ENCODE measurements at places on chromosomes 13 and 19.
A peak's percentile ranks its signal among the peaks of the same experiment; 100 is the strongest.

DNA sequence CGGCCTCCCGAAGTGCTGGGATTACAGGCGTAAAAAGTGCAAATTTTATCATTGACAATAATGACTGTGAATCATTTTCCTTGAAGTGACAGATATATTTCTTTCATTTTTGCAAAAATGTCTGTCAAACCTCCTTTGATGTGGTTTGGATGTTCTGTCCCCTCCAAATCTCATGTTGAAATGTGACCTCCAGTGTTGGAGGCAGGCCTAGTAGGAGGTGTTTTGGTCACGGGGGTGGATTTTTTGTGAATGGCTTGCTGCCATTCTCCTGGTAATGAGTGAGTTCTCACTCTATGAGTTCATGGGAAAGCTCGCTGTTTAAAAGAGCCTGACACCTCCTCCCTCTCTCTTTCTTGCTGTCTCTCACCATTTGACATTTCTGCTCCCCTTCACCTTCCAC lies 5.5 kb upstream of the SLC1A6 start:
- DNase-seq = no peak

DNA sequence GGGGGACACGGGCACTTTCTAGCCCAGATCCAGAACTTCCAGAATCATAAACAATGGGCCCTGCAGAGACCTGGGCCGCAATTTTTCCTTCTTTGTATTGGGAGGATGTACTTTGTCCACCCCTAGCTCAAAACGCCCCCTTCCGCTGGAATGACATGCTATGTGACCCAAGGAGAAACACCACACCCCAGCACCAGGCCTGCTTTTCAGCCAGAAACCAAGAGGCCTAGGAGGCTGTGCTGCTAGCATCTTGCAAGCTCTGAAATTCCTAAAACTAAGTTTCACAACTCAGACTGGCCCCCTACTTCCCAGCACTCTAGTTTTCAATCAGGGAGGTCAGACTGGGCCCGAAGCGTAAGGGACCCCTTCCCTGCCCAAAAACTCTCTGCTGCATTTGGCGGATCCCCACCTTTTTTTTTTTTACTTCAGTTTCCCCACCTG lies 538 bp downstream of the LSM4 start:
- DNase-seq = no peak

GRCh38 chr13:46176756-46177155 lies 5.2 kb downstream of the LCP1 start:
- DNase-seq = no peak

DNA sequence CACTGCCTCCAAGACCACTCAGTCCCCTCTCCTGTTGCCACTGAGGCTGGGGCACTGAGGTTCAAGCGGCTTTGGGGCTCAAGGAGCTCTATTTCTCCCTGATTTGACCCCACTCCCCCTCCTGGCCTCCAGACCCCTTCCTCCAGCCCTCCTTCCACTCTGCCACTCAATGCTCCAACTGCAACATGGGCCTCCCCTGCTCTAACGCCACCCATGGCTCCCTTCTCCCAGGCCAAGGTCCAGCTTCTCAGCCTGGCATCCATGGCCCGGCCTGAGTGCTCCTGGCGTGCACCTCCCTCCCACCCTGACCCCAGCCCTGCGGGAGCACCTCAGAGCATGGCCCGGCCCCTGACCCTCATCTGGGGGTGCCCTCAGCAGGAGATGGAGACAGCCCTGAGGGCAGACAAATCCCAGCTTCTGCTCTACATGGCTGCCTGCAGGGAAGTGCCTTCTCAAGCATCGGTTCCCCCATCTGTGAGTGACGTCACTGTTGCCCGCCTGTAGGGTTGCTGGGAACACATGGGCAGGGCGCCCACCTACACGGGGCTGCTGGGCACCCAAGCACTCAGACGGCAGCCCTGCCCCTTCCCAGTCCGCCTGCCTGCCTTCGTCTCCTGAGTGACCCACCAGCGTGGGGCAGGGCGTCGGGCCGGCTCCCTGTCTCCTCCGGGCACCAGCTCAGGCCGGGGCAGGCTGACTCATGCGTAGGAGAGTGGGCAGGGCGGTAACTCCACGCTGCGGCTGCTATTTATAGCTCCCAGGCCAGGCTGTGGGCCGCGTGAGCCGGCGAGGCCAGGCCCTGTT lies 1.6 kb upstream of the DIRAS1 start:
- DNase-seq = no peak

GRCh38 chr19:52345162-52345561 lies 9.1 kb downstream of the ZNF610 start:
- no peak for DNase-seq

DNA sequence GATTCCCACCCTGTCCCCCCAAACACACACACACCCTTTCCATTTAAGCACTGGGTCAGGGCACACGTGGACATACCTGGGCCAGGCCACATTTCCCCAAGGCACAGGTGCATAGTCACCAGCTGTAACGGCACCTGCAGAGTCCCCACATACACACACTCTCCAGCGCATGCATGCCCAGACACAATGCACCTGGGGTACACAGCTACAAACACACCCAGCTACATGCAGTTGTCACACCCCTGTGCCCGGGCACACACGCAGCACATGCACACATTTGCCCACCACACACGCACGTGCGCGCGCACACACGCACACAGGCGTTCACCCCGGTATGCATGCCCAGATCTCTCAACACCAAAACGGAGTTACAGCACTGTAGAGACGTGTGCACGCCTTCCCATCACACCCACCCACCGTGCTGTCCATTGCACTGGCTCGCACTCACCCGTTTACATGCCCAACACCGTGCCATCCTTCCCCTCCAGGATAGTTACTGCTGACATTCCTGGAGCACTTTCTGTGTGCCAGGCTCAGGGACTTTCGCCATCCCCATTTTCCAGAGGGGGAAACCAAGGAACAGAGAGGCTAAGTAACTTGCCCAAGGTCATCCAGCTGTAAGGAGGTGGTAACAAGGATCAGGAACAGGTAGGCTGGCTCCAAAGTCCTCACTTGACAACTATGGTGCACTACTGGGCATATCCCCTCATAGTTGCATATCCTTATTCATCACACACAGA lies 749 bp upstream of the SHANK1 start:
- no peak for DNase-seq

GRCh38 chr13:99778500-99778899 lies 193.1 kb downstream of the ZIC5 start:
- DNase-seq = no peak

- no peak for DNase-seq
Measured at GRCh38 chr19:43779147-43779819, 1.5 kb downstream of the KCNN4 start.

- no peak for DNase-seq
Measured at GRCh38 chr19:17865364-17866311, 5.9 kb downstream of the RPL18A start.

DNA sequence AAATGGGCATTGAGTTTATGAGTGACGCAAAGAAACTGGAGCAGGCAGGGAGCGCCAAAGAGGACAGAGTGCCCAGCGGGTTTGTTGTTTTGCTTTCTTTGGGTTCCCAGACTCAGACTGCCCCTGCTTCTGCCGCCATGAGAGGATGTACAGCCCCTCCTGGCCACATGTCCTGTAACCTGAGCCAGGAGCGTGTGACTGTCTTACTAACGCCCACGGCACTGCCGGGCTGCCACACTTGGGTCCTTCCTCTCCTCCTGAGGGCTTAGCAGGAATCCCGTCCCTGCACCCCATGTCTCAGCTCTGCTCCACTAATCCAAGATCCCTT lies 80.5 kb downstream of the GPR12 start:
- no peak for DNase-seq

- no peak for DNase-seq
Measured at GRCh38 chr13:106297283-106297682, 238.2 kb downstream of the EFNB2 start.

DNA sequence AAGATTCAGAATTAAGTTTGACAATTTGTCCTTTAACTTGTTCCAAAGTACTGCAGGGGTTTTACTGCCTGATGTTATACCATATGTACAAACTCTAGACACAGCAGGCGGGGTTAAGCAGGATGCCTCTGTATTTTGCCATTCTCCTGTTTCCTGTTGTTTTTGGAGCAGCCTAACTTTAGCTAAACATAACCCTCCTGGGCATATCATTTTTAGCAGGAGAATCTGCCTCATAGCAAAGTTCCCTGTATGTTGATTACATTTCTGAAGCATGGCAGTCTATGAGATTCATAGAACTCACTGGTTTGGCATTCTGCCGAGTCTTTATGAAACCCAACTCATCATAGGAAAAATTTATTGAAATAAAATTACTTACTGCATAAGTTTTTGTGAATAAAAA lies 5.2 kb downstream of the LHFPL6 start:
- DNase-seq = no peak

GRCh38 chr13:40165316-40165932 lies 501.0 kb downstream of the FOXO1 start:
- DNase-seq = no peak

DNA sequence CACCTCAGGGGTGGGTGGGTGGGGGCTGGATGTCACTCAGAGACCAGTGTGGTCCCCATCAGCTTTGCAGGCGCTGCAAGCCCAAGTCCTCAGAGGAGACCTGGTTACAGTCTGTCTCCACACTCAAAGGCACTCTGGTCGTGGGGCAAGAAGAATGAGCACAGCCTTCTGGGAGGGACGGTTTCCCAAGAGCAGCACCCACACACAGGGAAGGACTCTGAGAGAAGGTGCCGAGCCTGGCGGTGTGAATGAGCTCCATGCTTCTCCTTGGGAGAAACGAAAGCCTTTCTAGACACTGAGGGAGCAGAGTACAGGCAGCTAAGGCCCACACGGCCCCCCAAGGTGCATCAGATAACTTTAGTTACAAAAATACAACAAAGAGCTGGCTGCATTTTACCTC lies 473.6 kb downstream of the FOXO1 start:
- DNase-seq = no peak

DNA sequence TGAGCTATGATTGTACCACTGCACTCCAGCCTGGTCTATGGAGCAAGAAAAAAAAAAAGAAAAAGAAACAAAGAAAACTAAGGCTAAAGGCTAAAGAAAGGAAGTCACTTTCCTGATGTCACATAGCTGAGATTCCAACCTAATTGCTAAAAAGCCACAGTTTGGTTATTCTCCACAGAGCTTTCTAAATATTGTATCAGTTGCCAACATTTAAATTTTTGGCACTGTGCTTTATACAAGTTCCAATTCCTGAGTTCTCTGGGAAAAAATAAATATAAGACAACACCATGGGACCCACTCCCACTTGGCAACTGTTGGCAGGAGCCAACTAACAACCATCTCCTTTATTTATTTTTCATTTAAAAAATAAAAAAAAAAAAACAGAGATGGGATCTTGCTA lies 11.2 kb upstream of the LYPD3 start:
- DNase-seq = no peak

DNA sequence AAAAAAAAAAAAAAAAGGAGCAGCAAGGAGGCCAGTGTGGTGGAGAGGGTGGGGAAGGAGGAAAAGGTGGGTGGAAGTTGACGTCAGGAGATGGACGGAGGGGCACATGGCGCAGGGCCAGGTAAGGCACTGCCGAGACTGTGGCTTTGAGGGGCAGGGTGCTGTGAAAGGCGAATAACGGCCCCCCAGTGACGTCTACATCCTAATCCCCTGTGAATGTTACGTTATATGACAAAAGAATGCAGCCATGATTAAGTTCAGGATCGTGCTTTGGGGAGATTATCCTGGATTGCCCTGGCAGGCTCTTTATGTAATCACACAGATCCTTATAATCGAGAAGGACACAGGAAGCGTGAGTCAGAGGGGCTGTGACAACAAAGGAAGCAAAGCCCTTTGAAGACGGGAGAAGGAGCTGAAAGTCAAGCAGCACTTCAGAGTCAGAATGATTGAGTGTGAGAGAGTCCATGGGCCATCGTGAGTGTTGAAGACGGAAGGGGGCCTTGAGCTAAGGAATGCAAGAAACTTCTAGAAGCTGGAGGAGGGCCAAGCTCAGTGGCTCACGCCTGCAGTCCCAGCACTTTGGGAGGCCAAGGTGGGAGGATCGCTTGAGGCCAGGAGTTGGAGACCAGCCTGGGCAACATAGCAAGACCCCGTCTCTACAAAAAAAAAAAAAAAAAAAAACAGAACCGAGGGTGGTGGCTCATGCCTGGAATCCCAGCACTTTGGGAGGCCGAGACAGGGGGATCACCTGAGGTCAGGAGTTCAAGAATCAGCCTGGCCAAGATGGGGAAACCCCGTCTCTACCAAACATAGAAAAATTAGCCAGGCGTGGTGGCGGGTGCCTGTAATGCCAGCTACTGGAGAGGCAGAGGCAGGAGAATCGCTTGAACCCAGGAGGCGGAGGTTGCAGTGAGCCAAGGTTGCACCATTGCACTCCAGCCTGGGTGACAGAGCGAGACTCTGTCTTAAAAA lies 13.8 kb upstream of the CEACAM16 start:
- DNase-seq = no peak

DNA sequence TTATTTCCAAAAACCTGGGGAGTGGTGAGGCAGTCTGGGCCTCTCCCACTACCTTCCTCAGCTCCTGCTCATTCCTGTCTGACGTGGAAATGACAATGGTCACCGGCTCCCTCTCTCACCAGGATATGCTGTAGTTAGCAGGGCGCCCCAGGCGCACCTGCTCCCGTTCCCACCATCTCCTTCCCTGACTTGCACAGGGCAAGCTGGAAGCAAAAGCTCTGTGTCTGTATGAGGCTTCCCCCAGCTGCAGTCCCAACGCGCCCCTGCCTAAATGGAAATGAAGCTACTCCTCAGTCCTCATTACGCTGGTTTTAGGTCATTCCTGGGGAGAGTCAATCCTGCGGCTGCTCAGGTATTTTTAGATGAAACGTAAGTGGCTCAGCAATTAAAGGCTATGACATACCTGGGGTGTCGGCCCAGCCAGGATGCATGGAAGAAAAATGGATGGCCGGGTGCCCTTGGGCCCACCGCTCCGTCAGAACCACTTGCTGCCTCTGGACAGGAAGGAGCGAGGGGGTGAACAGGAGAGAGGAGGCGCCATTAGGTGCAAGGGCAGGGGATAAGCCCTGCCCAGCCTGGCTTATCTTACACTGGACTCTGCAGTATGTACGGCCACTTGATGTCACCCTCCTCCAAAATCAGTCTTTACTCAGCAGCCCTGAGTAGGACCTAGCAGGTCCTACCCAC lies 32.4 kb downstream of the DHRS12 start:
- DNase-seq = no peak

DNA sequence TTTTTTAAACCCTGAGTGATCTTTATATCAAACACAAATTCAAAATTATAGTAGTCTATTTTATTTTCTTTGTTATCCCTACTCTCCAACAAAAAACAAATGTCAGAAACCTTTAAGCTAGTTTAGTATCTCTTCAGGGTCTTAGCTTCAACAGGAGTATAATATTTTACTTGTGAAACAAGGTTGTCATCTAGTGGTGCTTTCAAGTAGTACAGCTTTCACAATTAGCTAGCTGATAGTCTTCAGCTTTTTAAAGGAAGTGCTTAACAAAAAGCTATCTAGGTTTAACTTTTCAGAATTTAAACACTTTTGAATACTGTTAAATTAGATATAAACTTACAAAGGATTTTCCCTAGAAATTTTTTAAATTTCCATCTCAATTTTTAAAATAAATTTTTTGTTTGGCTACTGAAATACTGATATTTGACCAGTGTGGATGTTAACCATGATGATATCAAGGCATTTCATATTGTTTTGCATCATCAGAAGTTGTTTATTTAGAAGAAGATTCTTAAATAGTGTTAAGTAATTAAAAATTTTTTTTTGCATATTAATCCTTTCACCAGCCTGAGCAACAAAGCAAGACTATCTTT lies 34.2 kb downstream of the TDRD3 start:
- peak; percentile 8 for DNase-seq
